ENCODE measurements at places on chromosomes 3 and 15. TPM values are rescaled to one million over a fixed set of nuclear protein-coding genes. Genes with fewer than 3 reads are reported as not detected.

- H3K27ac ChIP-seq, result no peak overlapping the region
- peaks cover 40% of the 10 kb centered on the region for H3K36me3 ChIP-seq
- H3K4me3 ChIP-seq, result no peak overlapping the region
- H3K4me1 ChIP-seq, result no peaks in the 10 kb centered on the region
- H3K27me3 ChIP-seq, result no peaks in the 10 kb centered on the region
Measured at GRCh38 chr3:126465928-126466544, 9.7 kb downstream of the ZXDC start.

DNA sequence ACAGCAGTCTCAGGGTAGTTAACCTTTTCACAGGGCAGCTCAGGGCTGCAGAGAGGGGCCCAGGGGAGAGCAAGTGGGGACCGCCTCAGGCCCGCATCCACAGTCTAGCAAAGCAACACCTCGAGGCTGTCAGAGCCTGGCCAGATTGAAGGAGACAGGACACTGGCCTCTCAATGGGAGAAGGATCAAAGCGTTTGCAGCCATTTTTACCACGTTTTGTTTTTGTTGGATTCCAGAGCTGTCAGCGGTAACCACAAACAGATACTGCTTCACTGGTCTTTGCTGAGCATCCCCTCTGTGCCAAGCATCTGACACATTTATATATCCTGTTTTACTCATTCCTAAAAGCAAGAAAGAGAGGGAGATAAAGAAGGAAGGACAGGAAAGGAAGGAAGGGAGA is 153.8 kb downstream of the SHQ1 start:
- no peaks in the 10 kb centered on the region for H3K4me1 ChIP-seq
- no peak overlapping the region for H3K27ac ChIP-seq
- DNase-seq, result peak; percentile 71
- H3K27me3 ChIP-seq, result peaks cover 3% of the 10 kb centered on the region
- no peaks in the 10 kb centered on the region for H3K36me3 ChIP-seq

- H3K4me1 ChIP-seq, result no peaks in the 10 kb centered on the region
- no peaks in the 10 kb centered on the region for H3K36me3 ChIP-seq
- H3K4me3 ChIP-seq, result no peak overlapping the region
- DNase-seq, result peak; percentile 76
- no peak overlapping the region for H3K27ac ChIP-seq
Measured at GRCh38 chr15:48928877-48929538, 34.7 kb downstream of the SHC4 start.

GRCh38 chr3:116741467-116741866 is 31.9 kb downstream of the TUSC7 start:
- no peaks in the 10 kb centered on the region for H3K27me3 ChIP-seq
- no peaks in the 10 kb centered on the region for H3K4me1 ChIP-seq
- no peak overlapping the region for H3K27ac ChIP-seq
- no peak overlapping the region for H3K4me3 ChIP-seq
- no peaks in the 10 kb centered on the region for H3K36me3 ChIP-seq

GRCh38 chr3:52130966-52131622 is 23.1 kb downstream of the POC1A start:
- no peak overlapping the region for H3K4me3 ChIP-seq
- no peak for DNase-seq
- peaks cover 2% of the 10 kb centered on the region for H3K36me3 ChIP-seq
- H3K27ac ChIP-seq, result no peak overlapping the region
- H3K27me3 ChIP-seq, result no peaks in the 10 kb centered on the region

GREM1 gene
- total RNA-seq, result 364 TPM

Data from fibroblast of lung (primary cell).